ENCODE measurements at places on chromosomes 6 and 20.

GRCh38 chr20:19936466-19937200, 80.5 kb upstream of the NAA20 start:
- no peak for DNase-seq

DNA sequence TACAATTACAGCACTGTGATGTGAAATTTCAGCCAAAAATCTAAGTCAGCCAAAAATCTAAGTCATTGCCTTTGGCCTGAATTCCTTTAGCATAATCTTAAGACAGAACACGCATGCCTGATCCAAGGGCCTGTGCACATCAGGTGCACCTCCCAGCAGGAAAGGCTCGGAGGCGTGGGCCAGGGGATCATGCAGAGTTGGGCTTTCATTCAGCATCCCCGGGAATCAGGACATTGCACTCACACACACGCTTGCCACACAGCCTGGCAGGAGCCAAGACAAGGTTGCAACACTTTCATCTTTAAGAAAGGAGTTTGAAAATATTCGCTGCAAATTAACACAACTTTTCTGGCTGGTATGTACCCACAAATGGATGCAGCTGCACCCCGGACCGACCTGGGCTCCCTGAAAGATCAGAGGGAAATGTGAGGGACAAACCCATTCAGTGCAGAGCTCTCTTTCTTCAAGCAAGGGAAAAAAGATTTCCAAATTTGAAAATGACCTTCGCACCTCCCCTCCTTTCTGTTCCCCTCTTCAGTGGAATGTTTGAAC, 48.8 kb downstream of the ERMARD start:
- DNase-seq: no peak

DNA sequence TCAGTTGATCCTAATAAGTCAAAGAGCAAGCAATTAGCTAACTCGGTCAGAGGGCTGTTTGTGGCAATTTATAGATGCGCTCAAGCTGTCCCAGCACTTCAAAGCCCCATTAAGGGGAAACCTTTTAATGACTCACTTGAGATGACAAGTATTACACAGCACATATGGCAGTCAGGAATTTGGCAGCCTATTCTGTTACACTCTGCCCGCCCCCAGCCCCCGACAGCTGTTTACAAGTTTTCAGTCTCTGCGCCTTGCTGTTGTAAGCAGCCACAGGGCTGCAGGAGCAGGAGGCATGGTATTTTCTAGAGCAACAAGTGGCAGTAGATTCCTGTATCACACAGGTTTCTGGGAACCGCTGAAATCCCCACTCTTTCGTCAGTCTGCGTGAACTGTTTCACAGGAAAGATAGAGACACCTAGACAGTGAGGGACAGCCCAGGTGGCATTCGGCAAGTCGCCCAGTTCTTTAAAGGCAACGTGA, 263.0 kb downstream of the FOXC1 start:
- DNase-seq: no peak

DNA sequence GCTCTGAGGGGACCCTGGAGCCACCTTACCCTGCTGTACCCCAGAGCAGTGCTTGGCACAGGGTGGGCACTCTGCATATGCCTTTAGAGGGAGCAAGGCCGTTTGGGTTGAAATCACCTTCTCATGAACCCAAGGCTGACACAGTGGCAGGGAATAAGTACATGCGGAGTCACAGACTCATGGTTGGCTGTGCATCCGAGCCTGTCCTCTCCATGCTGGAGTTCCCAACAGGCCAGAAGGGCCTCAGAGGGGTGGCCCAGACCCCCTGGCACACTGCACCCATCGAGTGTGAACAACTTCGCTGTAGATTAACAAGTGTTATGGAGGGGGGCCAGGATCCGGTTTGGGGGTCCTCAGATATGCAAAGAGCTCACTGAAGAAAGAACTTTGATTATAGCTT, 21.0 kb upstream of the IRF4 start:
- no peak for DNase-seq

- DNase-seq: no peak
Measured at GRCh38 chr6:12036766-12037165, 24.7 kb downstream of the HIVEP1 start.

DNA sequence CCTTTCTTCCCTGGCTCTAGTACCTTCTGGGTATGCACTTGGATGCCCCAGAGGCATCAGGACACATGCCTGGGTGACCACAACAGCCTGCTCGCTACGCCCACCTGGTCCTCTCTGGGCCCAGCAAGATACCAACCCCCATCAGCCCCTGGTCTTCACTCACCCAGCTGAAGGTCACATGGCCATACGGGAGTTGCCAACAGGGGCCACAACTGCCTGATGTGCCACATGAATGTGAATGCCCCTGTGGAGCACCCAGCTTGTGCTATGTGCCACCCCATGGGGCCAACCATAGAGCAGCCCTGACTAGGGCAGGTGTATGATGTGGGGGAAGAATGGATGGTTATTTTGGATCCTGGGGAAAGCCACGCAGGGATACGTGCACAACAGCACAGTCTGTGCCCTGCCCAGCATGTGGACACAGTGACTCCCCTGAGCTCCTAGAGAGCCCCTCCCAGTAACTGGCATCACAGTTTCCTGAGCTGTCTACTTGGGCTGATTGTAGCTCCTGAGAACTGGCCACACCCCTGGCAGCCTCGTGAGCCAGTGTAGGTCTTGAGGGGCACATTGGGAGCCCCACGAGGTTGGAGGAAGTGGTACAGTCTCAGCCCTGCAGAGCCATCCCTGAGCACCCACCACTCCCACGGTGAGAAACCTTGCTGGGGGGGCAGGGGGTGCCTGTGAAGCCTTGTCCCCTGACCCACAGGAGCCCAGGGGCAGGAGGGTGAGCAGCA, 10.5 kb upstream of the PCMTD2 start:
- no peak for DNase-seq

DNA sequence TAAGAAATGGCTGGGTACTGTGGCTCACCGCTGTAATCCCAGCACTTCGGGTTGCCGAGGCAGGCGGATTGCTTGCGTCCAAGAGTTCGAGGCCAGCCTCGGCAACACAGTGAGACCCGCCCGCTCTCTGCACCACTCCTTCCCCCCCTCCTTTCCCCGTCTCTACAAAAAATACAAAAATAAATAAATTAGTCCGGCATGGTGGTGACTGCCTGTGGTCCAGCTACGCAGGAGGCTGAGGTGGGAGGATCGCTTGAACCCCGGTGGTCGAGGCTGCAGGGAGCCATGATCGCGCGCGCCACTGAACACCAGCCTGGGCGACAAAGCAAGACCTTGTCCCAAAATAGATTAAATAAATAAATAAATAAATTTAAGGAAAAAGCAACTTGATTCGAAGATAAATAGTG, 448 bp upstream of the RNF114 start:
- no peak for DNase-seq

DNA sequence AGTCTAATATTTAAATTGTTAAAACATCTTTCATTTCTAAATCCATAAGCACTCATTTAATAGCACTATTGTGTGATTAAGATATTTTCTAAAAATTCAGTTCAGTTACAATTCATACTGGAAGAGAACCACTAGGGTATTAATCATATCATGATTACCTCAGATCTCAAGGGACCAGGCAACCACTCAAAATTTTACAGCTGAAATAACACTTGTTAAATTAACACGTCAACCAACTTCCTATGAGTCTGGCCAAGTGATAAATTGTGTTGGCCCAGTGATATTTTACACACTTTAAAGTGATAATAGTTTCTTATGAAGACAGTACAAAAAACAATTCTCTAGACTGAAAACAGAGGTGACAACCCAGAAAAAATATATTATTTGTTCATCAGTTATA, 869.0 kb upstream of the ADGRB3 start:
- DNase-seq: no peak

DNA sequence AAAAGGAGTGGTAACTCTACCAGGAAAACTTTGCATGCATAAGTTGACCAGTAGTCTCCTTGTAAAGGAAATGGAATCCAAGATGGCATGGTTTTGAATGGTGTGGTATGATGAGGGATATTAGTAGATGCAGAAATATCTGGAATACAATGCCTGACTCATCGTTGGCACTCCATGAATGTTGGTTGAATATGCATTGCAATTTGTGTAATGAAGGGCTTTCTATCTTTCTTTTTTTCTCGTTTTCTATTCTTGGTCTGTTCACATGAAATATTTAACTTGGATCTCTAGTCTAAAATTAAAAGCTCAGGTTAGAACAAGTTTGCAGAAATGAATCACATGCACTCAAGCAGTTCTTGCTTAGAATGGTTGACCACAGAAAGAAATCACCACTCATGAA, 277.3 kb upstream of the PRND start:
- no peak for DNase-seq

DNA sequence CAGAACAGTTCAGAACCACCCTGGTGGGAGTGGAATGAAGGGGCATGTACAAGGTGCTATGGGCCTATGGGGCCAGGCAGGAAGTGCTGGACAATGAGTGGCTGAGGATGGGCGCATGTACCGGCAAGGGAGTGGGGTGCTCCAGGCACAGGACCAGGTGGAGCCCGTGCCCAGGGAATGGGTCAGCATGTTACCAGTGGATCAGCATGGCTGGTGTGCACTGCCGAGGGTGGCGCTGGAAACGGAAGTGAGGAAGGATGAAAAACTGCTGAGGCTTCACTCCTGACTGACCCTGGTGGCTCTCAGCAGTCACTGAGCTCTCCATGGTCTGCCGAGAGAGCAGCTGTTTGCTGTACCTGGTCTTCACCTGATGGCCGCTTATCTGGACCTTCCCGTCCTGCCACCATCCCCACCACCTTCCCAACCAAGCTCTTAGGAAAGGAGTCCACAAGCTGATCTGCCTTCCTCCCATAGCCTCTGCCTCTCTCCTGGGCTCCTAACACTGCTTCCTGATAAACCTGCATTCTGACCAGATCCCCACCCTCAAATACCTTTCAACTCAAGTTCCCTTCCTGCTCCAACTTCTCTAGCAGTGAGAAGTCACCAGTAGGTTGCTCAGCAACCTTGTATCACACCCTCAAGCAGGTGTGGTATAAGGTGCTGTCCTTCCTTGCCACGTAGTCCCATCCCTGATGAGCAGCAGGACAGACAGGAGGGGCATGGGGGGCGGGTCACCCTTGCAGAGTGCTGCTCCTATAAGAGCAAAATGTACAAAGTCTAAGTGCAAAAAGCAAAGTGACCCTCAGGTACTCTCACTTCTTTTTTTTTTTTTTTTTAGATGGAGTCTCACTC, 7.1 kb downstream of the UQCC2 start:
- no peak for DNase-seq

DNA sequence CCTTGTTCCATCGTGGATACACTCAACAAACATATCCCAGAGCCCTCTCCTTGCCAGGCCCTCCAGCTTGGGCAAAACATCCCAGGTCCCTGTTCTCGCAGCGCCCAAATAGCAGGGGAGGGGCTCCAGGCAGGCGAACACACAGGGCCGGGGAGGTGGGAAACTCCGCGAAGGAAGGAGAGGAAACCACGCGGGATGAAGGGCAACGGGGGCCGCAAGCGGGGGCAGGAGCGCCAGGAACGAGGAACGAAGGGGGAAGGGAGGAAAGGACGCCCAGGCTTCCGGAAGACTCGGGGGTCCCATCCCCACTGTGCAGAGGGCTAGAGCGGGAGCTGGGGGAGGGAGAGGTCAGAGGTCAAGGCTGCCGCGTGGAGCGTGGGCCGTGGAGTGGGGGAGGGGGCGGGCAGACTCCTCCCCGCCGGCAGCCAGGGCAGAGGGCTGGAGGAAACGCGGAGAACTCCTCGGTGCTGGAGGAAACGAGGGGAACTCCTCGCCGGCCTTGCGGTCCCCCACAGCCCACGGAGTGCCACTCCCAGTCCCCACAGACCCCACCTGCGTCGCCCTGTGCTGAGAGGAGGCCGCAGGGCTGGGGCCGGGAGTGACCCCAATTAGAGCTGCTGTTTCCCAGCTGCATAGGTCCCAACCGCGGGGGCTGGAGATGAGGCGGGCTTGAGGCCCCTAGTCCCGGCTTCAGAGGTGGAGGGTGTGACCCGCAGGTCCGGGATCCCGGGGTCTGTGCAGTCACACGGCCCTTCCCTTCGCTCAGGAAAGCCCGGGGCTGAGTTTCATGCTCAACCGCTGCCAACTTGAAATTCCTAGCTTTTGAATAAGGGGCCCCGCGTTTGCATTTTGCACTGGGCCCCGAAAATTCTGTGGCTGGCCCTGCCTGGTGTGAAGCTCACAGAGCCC, 1.2 kb upstream of the RBM38 start:
- DNase-seq: peak; percentile 41

DNA sequence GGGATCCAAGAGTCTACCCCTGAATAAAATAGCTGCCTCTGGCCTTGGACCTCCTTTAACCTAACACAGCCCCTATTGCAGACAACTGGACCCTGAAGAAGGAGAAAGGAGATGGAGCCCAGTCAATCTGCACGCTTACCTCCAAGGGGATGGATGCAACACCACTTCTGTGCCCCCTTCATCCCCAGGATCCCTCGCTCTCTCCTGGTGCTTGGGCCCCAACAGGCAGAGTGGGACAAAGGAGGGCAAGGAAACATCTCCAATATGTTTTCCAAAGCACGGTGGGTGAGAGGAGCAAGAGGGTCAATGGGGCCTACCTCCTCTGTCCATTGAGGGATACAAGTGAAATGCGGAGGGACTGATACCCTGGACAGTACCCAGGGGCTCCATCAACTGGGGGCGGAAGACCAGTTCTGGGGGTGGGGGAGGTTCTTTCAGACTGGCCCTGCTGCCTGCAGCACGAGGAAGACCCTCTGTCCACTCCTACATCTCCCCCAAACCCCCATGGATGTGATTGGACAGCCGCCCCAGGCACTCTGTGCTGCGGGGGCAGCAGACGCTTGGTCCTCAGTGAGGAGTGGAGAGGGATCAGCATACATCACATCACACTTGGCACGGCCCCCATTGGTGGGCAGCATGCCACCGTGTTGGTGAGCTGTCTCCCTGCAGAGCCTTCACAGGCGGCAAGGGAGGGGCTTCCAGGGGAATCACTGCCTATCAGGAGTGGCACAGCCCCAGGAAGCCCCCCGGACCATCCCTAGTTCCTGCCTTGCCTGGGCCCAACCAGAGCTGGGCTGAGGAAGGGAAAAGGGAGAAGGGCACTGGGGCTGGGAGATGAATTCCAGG, 70.6 kb downstream of the MRPL14 start:
- no peak for DNase-seq

GRCh38 chr20:24157213-24157612, 168.6 kb upstream of the GGTLC1 start:
- DNase-seq: no peak

- no peak for DNase-seq
Measured at GRCh38 chr6:82711971-82712370, 348.4 kb downstream of the TPBG start.

GRCh38 chr6:31170600-31170881, at the start of gene POU5F1:
POU5F1 (minus strand) TSS chr6:31170682; CDS start chr6:31170620, 62 bp downstream.
- no peak for DNase-seq

DNA sequence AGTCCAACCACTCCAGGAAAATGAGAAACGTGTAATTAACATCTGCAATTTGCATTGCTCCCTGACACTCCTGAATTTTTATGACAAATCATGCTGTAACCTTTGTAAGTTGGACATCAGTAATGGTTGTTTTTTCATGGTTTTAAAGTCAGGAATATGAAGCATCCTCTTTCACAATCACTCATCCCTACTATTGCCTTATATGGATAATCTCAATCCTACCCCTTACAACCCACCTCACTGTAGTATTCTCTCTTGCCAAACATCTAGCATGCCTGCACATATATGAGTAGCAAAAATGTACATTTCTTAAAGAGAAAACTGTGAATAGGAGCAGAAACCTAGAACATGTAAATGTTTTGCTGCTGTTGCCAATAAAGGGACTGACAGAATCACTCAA, 729.5 kb downstream of the KIF16B start:
- no peak for DNase-seq
